SW 1271 (cell line): ENCODE measurements at places on chromosomes 7 and 10.

DNA sequence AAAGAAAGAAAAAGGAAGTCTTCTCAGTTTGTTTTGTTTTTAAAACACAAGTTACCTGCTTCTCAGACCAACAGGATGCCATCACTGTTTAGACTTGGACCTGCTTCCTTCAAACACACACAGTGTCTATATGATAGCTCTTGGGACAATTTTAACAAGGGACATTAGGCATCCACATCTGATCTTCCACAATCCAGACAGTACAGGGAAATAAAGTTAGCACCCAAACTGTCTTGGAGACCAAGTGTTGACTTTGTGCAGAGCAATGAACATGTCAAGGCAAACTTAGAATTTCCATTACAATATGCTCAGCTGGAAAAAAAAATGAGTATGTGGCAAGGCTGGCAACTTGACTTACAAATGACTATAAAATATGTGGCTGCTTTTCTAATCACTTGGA lies 80.9 kb downstream of the SGMS1 start:
- DNase-seq = no peak

DNA sequence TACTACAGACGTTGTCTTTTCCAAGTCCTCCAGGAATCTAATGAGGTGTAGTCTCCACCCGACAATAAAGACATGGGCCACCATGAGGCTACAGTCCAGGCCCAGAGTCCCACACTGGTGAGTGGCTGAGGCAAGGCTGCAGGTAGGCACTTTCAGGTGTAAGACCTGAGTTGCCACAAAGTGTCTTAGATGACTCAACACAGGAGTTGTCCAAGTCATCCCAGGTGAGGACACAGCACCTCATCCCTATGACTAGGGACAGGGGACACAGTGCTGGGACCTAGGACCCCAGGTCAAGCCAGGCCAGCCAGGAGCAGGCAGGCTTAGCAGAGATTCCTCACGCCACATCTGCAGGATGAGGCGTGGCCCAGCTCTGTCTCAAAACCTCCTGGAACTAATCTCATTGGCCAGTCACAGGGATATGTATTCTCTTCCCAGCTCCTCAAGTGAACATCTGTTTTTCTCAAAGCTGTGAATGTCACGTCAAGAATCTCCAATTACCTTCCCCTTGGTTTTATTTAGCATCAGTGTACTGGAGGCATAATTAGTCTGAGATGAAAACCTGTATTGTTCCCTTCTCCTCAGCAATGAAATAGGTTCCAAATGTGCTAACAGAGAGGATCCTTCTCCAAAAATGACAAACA lies 254.6 kb downstream of the GRID1 start:
- no peak for DNase-seq

DNA sequence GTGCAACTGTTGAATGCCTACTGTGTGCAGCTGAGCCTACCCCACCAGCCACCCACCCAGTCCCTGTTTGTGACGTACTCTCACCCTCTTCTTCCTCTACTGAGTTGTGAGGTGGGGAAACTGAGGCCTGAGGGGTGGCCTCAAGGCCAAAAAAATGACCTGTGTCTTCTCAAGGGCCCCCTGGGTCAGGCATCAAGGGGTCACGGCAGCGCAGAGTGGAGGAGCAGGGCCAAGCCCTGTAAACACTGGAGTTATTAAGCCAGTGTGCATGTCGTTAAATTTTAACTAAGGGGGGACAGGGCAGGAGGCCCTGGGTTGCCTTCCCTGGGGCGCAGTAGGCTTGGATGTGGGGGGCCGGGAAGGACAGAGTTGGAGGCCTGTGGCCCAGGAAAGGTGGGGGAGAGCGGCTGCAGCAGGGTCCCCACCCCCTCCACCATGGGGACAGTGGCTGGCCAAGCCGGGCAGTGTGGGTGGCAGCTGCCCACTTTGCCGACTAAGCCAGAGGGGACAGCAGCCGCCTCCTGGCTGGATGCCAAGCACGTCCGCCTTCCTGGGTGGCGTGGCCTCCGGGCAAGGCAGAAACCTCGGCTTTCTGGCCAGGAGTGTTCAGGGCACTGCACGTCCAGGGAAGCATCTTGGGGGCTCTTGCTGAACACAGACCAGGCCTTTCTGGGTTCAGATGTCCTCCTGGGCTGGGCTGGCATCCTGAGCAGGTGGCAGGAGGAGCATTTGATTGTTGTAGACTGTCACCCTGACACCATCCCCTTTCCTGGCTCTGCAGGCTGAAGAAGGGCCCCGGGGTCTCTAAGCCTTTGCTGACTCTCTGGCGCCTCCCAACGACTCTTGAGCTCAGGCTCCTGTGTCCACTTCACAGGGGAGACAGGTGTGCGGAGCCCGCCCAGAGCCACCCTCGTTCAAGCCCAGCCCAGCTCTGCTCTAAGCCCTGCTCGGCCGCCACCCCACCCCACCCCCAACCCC lies 1.9 kb downstream of the SLC29A4 start:
- DNase-seq = no peak

GRCh38 chr10:131065673-131066305 lies 245.7 kb downstream of the TCERG1L start:
- DNase-seq = no peak

GRCh38 chr7:157370742-157371141 lies 33.9 kb downstream of the DNAJB6 start:
- no peak for DNase-seq

DNA sequence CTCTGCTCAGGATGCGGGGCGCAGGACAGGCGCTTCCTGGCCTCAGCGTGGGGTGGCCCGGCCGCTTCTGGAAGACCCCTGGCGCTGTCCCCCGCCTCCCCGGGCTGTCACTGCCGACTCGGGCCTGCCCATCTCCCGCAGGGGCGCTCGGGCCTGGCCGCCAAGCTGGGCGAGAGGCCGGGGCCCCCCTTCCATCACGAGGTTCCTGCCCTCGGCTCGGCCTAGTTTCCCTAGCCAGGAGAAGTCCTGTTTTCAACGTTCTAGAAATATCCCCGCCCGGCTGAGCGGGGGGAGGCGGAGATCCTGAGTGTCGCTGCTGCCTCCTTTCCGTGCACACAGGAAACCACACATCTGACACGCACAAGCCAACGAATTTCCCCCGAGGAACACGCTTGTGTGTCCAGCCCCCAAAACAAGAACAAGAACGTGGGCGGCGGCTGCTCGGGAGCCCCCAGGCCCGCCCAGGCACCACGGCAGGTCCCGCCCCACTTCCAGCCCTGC lies 33.7 kb downstream of the AP5Z1 start:
- no peak for DNase-seq

DNA sequence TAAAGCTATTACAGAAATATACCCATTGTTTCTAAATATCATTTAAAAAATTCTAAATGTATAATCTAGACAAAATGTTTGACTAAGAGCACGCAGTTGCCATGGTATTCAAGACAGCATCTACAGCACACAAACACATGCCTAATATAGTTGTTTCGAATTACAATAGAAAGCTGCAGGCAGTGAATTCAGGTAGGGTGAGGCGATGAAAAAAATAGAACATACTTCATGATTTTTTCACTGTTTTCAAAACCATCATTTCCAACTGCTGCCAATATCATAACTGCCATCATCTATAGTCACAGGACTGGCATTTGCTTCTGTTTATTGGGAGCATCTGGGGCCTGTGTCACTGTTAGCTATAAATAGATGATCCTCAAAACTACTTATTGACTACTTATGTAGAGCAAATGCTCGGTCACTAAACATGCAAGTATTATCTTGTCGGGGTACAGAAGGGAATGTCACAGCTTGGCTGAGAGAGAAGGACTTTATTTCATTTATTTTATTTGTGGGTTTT lies 34.4 kb upstream of the OTUD1 start:
- no peak for DNase-seq

DNA sequence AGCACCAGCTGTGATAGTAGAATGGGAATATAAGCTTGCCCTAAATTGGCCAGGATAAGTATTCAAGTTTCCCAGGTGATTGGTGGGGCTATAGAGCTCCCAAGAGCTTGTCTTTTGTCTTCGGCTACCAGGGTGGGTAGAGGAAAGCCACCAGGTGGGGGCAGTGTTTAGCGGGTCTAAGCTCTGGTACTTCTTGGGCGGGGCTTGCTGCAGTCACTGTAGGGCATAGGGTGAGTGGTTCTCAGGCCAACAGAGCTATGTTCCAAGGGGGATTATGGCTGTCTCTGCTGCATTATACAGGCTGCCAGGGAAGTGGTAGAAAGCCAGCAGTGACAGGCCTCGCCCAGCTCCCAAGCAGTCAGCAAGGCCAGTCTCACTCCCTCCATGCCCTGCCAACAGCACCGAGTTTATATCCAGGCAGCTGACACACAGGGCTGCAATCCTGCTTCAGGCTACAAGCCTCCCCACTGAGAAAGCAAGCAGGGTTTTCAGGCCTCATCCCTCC lies 110.7 kb downstream of the ZNF467 start:
- DNase-seq = peak; percentile 34

GRCh38 chr7:2761801-2762497 lies 73.9 kb downstream of the AMZ1 start:
- no peak for DNase-seq

GRCh38 chr7:37982423-37982822 lies 62.0 kb downstream of the EPDR1 start:
- no peak for DNase-seq

DNA sequence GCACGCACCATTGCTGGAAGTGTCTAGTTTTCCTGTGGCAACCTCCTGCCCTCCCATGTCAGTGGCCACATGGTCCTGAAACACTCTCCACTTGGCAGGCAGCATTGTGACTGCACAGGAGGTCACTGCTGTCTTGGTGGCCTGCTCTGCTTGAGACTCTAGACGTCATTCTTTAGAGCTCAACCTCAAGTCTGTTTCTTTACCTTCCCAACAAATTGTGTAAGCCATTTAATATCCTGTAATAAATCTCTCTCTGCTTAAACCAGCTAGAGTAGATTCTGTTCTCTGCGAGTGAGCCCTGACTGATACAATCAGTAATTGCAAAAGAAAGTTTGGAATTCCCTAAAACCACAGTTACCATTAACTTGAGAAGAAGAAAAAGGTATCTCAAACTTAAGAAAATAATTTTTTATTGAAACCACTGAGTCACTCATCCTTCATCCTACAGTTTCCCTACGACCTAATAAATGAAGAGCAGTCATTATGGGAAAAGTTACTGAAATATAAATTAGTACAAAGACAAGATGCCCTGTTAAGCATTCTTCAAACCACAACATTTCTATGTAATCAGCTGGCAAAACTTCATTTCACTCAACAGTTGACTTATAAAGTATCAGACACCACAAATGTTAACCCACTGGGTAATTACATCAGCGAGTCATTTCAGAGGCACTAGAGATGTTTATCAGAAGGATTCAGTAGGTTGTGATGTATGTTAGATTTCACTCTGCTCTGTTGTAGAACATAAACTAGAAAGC lies 18.0 kb downstream of the SLC25A13 start:
- no peak for DNase-seq

- no peak for DNase-seq
Observed at GRCh38 chr7:30041526-30042269, 13.5 kb downstream of the PLEKHA8 start.

DNA sequence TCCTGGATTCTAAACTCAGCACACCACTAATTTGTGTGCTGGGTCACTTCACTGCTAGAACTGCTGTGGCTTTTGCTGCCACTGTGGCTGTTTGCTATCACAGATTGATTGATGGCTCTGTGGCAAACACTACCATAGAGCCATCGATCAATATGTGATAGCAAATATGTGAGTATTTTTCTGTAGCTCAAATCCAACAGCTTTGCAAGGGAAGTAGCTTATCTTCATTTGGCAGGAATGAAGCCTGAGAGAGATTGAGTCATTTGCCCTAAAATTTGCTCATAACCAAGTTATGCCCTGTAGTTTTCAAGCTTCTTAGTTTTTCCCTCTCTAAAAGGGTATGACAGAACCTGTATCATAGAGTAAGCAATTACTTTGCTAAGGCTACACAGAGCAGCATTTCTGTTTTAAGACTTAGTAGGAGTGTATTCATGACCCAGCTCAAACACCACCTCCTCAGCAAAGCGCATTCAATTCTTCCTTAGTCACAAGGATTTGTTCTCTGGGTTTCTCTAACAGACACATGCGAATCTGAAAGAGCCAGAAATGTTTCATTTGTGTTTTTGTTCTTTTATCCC lies 43.1 kb downstream of the MINPP1 start:
- DNase-seq = no peak

DNA sequence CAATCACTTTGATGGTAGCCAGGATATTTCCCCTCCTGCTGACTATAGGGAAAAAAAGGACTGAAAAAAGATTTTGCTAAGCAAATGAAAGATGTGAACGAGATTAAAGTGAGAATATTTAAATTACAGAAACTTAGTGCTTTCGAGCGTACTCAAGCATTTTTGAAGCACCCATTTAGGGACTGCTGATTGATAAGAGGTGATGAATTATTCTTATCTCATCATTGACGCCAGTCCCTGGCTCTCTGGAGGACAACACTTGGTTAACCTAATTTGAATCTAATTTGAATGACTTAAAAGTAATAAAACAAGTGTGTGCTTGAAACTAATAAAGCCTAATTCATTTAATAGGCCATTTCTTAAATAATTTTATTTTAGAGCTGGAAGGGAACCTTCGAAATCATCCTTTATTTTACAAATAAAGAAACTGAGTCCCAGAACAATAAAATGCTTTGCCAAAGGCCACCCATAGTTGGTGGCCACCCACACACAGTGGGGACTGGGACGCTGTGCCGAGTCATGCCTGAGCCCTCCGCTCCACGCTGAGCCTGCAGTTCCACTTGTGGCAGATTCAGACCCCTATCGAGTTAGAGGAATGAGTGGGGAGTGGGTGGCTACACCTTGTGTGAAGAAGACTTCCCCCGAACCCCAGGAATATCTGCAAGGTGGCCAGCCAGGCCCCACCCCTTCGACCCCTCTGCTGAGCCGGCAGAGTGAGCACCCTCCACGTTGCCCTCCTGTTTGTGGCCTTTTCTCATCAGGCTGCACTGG lies 61.1 kb upstream of the SAMD8 start:
- no peak for DNase-seq

DNA sequence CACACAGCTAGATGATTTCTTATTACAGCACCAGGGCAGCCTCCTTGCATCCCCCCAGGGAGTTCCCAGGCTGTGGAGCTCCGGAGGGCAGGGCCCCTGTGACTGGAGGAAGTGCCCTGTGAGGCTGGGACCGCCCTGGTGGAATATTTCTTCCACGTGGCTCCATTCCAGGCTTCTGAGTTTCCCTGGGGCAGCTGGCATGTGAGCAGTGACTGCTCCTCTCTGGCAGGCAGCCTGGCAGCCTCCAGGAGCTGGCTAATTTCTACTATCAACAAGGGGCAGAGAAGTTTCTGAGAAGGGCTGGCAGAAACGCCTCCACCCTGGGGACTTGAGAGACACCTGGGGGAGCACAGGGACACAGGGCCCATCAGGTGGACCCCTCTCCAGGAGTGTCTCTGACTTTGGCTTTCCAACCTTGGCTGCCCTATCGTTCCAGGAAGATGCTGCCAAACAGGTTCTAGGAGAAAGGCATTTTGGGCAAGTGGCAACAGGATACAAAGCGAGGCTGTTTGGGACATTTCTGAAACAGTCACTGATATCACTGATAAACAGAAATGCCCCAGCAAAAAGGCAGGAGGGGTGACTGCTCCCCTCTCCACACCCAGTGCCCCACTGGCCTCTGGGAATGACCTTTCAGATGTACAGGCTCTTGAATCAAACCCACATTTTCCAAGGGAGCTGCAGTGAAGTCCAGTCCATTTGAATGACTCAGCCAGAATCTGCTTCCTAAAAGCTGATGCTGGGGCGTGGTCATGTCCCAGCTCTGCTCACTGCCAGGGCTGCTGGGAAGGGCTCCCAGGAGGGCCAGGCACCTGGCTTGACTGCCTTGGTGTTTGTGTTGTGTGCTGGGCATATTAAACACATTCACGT lies 16.1 kb downstream of the MYOF start:
- peak; percentile 95 for DNase-seq
